ENCODE measurements at places on chromosomes 11 and 22.

DNA sequence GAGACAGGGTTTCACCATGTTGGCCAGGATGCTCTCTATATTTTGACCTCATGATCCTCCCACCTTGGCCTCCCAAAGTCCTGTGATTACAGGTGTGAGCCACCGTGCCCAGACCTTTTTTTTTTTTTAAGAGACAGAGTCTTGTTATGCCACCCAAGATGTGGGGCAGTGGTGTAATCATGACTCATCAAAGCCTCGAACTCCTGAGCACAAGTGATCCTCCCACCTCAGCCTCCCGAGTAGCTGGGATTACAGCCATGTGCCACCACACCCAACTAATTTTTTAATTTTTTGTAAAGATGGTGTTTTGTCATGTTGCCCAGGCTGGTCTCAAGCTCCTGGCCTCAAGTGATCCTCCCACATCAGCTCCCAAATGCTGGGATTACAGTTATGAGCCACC is 37.9 kb downstream of the IZUMO1R start:
- DNase-seq = peak; percentile 17

DNA sequence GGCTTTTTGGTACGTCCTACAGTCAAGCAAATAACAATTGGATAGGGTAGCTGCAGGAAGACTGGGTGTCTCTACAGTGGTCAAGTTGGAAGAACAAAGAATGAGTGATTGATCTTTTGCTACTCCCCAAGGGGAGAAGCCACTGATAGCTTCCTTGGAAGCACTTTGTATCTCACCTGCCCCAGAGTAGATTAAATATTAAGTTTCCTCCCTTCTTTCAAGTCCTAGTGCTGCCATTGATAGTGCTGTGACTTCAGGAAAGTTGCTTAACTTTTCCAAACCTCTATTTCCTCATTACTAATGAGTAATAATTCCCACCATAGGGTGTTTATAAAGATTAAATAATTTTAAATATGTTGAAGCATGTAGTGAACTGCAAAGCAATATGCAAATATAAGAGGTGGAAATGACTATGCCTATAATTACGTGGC is 35.6 kb upstream of the EHF start:
- no peak for DNase-seq

GRCh38 chr11:108938604-108939003 is 273.7 kb downstream of the DDX10 start:
- DNase-seq = no peak

GRCh38 chr11:15893080-15893492 is 463.3 kb downstream of the SOX6 start:
- DNase-seq = no peak

DNA sequence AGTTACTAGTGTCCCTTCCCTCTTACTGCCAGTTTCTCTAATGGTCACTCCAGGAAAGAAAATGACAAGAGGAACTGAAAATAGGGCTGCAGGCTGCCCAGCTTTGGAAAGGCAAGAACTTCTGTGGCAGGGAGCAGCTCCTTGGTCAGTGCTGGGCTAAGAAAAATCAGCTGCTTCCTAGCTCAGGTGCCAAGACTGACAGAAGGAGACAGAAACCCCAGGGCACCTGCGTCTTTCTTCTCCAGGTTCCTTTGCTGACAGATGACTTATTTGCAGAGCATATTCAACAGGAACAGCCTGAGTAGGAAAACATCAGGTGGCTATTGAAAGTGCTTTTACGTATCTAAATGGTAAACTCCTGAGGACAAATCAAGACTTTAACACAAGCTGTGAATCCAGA is 25.4 kb downstream of the MAML2 start:
- no peak for DNase-seq

GRCh38 chr11:57459164-57460021 is 935 bp upstream of the RTN4RL2 start:
- peak; percentile 50 for DNase-seq

GRCh38 chr11:26929806-26930517 is 64.0 kb upstream of the FIBIN start:
- DNase-seq = no peak

GRCh38 chr22:44143579-44143978 is 37.1 kb upstream of the PARVG start:
- no peak for DNase-seq

- no peak for DNase-seq
Observed at GRCh38 chr22:22698263-22698750, 53.9 kb downstream of the GGTLC2 start.

DNA sequence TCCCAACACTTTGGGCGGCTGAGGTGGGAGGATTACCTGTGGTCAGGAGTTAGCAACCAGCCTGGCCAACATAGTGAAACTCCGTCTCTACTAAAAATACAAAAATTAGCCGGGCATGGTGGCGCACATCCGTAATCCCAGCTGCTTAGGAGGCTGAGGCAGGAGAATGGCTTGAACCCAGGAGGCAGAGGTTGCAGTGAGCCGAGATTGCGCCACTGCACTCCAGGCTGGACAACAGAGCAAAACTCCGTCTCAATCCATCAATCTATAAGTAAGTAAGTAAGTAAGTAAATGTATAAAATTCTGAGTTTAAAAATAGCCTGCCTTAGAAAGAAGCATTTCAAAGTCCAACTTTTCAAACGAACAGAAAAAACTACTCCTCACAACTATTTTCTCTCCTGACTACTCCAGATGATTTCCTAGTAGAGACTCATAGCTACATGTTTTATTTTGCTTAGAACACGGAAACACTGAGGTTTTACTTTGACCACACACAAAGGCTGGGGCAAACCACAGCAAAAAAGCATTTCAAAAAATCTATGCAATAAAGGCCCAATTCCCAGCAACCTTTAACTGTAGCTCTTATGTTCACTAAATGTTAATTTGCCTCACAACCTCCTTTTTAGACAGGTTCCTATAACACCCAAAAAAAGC is 16.3 kb downstream of the SPTY2D1 start:
- DNase-seq = peak; percentile 77

GRCh38 chr11:47067401-47067800 is 109.3 kb downstream of the ARFGAP2 start:
- DNase-seq = no peak

DNA sequence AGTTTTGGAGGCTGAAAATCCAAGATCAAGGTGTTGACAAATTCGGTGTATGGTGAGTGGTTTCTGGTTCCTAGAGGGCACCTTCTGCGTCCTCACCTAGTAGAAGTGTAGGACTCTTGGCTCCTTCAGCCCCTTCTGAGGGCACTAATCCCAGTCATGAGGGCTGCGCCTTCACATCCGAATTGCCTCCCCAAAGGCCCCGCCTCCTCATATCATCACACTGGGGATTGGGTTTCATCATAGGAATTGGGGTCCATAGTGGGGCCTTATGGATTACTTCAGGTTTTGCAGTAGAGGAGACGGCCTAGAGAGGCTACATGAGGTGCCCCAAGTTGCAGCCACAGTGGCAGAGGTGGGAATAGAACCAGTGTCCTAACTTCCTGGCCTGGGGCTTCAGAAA is 87.1 kb downstream of the CEP164 start:
- DNase-seq = no peak

- peak; percentile 81 for DNase-seq
Observed at GRCh38 chr11:86456075-86456939, 81.6 kb downstream of the CCDC81 start.

DNA sequence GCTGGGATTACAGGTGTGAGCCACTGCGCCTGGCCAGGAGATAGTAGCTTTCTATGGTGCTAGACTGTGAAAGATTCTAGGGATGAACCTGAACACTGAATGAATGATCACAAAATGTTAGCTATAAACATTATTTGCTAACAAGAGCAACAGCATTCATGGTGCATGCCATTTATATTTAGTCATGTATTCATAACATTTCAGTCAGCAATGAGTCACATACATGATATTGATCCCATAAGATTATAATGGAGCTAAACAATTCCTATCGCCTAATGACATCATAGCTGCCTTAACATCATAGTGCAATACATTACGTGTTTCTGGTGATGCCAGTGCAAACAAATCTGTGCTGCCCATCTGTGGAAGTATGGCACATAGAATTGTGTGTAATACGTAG is 164.1 kb downstream of the ARHGAP42 start:
- DNase-seq = no peak

DNA sequence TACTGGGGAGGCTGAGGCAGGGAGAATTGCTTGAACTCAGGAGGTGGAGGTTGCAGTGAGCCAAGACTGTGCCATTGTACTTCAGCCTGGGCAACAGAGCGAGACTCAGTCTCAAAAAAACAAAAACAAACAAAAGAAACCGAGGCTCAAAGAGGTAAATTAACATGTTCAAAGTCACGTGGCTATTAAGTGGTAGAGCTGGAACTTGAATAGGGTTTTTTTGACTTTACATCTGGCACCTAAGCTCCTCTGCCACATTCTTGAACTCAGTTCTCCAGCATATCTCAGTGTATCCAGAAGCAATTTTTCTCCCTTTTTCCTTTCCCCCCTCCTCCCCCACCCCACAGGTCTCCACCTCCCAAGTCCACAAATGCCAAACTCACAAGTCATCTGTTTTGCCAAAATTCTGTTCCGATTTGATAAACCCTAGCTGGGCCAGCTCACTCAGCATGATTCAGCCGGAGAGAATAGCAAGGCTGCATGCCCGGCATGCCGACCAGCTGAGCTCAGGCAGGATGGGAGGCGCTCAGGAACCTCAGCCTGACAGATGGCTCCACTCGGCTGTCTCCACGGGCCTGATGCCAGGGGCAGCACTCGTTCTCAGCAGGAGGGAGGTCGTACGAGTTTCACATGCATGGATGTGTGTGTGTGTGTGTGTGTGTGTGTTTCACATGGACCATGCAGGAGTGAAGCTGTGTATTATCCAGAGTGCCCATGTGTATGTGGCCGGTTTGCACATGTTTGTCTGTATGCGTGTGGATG is 63.2 kb upstream of the RRAS2 start:
- DNase-seq = no peak

DNA sequence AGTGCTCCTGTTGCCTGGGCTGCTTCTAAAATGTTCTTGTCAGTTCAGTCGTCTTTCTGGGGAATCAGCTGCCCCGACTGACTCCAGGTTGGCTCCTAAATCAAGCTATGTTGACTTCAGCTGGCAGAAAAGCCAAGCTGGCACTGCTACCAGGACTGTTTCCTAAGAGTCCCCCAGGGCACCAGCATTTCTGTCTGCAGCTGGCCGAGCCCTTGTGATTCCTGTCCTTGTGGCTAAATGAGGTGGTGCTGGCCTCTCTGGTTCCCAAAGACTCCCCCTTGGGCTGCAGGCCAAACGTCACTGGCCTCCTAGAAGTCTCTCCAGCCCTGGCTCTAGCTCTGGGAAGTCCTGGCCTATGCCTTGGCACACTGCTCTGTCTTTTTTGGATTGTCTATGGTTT is 31.1 kb downstream of the GRAMD1B start:
- no peak for DNase-seq

GRCh38 chr11:128695539-128696221 is 1.8 kb downstream of the FLI1 start:
- DNase-seq = peak; percentile 99

Measured in NB4 (cell line).